Heart right ventricle (tissue), 16 donors: ENCODE measurements at places on chromosomes 7 and 10. TPM values are rescaled to one million over a fixed set of nuclear protein-coding genes. Genes with fewer than 3 reads are reported as not detected.

DNA sequence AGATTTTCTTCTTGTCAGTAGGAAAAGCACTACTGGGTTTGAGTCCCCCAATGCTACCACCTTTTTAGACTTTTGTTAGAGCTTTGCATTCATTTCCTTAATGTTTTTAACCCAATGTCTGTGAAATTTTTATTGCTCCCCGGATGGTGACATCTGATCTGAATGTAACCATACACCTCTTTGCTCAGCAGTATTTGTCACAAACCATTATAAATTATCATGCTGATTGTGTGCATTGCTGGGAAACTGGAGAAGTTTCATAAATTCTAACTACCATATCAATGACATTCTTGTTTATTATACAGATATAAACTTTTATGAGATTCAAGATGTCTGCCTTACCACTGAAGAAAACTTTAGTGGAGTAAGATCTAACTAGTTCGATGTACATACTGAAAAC is 8.5 kb downstream of the NRP1 start:
- DNase-seq: no peak

DNA sequence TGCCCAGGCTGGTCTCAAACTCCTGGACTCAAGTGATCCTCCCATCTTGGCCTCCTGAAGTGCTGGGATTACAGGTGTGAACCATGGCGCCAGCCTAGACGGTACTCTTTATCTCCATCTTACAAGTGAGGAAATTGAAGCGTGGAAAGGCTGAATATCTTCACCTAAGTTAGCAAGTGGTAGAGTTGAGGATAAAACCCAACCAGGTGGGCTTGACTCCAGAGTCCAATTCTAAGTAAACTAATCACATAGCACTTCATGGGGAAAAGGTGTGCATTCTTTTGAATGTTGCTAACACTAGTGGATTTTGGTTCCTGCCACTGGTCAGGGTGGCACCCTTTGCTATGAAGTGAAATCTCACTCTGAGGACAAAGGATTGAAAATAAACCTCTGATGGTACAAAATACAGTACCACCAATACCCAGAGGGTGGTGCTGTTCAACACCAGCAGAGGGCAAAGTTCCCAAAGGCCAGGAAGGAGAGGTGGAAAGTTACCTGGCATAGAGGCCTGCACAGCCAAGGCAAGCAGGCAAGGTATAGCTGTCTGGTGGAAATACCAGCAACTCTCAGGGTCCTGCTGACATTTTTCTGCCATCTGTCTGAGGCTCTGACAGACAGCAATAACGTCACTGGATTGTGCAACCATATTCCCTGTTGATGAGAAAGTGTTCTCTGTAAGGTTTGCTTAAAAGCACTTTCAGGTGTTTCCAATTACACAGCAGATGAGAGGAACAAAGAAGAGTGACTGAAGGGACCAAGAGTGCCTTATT is 17.6 kb downstream of the ZDHHC16 start:
- peak; percentile 44 for DNase-seq

Gene EFCAB10
- polyA plus RNA-seq: not detected

GRCh38 chr10:5490032-5490431 is 9.3 kb downstream of the CALML5 start:
- DNase-seq: no peak

Gene CNPY1
- not detected for polyA plus RNA-seq

GRCh38 chr10:70478191-70479164 is at the start of gene PALD1:
TSS of gene PALD1 (plus strand) at chr10:70478767. CDS start at chr10:70525952, 47,185 bp downstream.
- DNase-seq: peak; percentile 81

Gene PAX4
- not detected for polyA plus RNA-seq

Gene TSPAN33
- 5.9 TPM for polyA plus RNA-seq

DNA sequence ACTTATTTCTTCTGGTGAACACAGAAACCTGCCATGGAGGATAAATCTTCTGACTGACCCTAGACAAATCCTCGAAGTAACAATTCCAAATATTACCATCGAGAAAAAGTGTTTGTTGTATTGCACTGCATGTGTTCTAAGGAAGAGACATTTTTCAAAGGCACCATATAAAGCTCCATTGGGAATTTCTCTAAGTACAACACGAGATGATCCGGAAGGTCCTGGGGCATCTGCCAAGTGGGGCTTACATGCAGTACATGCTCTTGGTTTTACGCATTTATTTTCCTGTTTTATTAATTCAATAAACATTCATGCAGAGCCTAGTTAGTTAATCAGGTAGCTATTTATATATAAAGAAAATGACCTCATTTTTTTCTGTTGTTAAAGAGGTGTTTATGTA is 692.0 kb upstream of the IGFBP3 start:
- peak; percentile 15 for DNase-seq

DNA sequence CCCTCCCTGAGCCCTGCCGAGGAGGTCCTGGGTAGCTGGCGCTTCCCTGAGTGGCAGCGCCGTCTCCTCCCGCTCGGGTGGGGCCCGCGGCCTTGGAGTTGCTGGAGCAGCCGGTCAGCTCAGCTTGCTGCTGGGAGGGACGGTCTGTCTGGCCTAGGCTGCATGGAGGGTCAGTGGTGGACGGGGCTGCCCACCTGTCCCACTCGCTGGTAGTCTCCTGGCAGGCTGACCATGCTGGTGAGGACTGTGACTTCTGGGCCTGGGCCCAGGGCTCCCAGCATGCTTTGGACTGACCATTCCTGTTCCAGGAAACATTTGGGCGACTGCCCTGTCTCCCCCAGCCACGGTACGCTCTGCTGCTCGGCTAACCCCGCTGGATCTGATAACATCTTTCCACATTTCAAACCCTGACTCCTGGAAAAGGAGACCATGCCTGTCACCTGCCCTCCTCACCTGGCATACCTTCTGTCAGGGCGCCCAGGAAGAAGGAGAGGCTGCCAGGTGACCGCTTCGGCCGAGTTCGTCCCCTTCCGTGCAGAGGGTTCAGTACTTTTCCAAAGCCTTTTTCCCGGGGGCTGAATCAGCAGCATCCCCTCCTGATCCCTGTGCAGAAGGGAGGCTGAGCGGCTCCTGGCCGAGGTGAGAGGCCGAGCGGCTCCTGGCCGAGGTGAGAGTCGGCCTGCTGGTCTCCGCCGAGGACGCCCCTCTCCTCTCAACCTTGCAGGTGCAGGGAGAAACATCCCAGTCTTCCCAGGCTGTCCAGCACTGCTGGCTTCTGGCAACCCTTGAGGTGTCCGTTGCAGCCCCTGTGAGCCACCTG is 43.4 kb downstream of the FAM20C start:
- peak; percentile 43 for DNase-seq

Gene RHEB
- polyA plus RNA-seq: 56.0 TPM

GRCh38 chr7:14144538-14144937 is 155.1 kb upstream of the ETV1 start:
- no peak for DNase-seq

DNA sequence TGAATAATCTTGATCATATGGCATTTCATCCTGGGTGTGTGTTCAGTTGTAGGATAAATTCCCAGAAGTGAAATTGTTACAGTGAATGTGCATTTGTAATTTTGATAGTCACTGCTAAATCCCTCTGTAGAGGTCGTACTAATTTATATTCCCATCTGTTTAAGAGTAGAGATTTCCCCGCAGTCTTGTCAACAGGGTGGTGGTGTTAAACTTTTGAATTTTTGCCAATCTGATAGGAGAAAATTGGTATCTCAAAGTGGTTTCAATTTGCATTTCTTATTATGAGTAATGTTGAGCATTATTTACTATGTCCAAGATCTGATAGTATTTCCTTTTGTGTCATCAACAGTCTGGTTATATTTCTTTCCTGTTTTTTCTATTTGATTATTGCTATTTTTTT is 101.7 kb downstream of the AUTS2 start:
- no peak for DNase-seq

GRCh38 chr10:30448092-30448491 is 14.1 kb downstream of the MAP3K8 start:
- no peak for DNase-seq

- no peak for DNase-seq
Observed at GRCh38 chr7:137196648-137197047, 146.9 kb downstream of the PTN start.

GRCh38 chr7:28055161-28055544 is 125.4 kb downstream of the JAZF1 start:
- no peak for DNase-seq

DNA sequence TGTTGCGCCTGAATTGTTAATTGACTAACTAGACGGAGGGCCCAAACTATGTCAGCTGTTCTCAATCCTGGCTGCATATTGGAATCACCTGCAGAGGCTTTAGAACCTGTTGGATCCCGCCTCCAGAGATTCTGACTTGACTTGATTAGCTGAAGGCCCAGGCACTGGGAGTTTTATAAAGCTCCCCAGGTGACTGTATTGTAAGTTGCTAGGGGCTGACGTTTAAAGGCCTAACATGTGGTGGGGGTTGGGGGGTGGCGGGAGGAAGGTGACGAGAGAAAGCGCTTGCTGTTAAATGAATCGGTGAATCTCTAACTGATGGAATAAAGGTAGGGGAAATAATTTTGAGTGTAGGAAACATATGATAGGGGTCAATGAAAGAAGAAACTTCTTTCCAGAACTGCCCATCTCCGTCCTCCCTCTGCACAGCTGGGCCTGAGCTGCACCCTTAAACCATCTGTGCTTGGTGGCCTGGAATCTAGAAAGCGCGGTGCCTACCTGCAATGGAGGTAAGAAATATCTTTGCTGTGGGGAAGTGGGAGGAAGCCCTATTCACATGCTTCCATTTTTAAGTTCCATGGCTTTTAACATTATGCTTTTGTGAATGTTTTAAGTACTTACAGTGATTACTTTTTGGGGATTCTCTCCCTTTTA is 225.0 kb upstream of the FAM3C start:
- DNase-seq: no peak

Gene PNLIPRP3
- not detected for polyA plus RNA-seq

DNA sequence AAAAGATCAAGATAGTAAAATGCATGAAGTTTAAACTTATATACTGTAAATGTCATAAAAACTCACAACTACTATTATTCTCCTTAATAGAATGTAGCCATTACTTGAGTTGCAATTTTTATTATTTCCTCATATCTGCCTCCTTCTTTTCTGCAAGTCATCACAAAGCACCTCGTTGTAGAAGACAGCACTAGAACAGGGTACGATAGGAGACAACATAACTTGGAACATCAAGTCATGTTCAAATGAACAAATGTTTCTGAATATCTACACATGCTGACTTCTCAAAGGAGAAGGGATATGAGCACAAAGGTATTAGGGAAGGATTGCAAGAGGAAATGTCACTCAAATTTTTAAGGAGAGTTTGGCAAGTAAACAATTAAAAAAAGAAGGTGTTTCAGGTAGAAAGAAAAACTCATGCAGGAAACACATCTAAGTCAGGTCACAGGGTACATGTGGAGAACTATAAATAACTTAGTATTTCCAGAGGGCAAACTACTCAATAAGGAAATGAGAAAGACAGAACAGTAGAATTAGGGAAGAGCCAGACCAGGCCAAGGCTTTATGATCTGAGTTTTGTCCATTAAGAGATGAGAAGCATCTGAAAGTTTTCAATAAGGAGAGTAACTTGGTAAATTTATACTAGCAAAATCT is 186.7 kb downstream of the CRPPA start:
- DNase-seq: no peak

GRCh38 chr7:111082351-111082750 is 8.6 kb upstream of the LRRN3 start:
- no peak for DNase-seq

Gene SUN3
- not detected for polyA plus RNA-seq

DNA sequence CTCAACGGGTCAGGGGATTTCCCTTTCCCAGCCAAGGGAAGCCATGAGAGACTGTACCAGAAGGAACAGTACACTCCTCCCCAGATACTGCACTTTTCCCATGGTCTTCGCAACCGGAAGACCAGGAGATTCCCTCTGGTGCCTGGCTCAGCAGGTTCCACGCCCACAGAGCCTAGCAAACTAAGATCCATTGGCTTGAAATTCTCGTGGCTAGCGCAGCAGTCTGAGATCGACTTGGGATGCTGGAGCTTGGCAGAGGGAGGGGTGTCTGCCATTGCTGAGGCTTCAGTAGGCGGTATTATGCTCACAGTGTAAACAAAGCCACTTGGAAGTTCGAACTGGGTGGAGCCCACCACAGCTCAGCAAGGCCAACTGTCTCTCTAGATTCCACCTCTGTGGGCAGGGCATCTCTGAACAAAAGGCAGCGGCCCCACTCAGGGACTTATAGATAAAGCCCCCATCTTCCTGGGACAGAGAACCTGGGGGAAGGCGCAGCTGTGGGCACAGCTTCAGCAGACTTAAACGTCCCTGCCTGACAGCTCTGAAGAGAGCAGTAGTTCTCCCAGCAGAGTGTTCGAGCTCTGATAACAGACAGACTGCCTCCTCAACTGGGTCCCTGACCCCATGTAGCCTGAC is 29.6 kb downstream of the SLC16A12 start:
- DNase-seq: no peak

Gene IDI2
- polyA plus RNA-seq: 0.07 TPM

DNA sequence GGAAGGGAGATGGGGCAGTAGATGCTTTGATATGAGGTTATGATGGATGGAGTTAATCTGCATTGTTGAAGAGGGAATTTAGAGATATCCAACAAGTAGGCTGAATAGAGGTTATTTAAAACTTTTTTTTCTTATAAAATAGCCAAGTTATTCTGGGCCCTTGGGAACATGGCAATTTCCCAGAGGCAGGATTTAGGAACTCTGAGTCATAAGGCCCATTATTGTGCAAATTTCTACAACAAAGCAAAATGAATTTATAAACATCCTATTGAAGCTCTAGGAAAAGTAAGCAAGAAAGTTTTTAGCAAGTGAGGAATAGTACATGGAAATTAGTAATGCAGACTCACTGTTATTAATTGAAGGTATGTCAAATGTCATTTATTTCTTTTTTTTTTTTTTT is 160.9 kb upstream of the NPY start:
- no peak for DNase-seq

GRCh38 chr7:44639671-44640321 is 33.4 kb downstream of the OGDH start:
- DNase-seq: no peak

DNA sequence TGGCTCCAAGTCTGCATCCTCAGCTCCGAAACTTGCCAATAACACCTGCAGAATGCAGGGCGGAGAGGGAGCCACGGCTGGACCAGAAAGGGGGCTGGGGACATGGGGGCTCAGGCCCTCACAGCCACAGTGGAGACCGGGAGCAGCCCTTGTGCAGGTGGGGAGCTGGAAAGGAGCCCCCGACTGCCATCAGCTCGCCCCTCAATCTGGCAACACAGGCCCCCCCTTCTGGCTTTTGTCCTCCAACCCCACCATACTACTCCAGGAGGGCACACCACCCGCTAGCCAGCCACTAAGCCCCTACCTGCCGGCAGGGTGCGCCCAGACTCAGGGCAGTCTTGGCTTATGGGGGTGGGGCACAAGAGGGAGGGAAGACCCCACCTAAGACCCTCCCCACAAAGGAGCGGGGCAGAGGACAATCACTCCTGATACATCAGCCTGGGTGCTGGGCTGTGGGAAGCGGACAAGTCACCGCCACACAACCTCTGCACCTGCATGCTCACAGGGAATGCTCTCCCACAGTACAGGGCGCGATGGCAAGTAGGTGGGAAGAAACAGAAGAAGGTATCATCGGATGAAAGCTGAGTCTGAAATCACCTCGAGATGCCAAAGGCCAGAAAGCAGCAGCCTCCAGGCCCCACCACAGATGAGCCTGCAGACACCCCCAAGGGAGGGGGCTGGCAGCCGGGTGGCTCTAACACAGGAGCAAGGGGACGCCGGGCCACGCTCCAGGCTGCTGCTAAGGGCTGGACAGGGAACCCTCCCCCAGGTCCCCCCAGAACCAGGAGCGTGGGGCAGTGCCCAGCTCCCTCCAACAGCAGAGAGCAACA is 265.3 kb downstream of the ELFN1 start:
- DNase-seq: no peak

Gene WEE2
- not detected for polyA plus RNA-seq
